Activated naive CD8-positive, alpha-beta T cell treated with anti-CD3 and anti-CD28 coated beads, Interleukin-2, amount 50 U/mL, for 24 hours (primary cell): ENCODE measurements at places on chromosomes 2 and 18.

- no peak for DNase-seq
Observed at GRCh38 chr2:73239776-73240175, 5.7 kb downstream of the CCT7 start.

GRCh38 chr18:66728951-66729350 lies 125.1 kb upstream of the CDH19 start:
- no peak for DNase-seq

DNA sequence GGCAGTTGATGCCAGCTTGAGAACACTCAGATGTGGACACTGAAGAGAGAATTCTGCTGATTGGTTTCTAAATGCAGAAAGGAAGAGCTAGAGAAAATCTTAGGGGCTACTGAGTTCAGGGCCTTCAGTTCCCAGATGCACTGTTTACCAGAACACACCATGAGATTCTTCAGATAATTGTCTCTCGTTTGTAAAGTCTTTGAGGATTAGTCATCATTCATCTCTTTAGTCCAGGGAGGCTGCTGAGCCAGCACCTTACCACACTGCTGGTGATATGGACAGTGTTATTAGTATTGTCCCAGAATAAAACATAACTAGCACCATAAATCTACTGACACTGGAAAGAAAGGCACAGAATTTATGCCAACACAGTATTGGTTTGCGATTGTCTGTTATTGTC lies 690.8 kb upstream of the CELF4 start:
- no peak for DNase-seq

DNA sequence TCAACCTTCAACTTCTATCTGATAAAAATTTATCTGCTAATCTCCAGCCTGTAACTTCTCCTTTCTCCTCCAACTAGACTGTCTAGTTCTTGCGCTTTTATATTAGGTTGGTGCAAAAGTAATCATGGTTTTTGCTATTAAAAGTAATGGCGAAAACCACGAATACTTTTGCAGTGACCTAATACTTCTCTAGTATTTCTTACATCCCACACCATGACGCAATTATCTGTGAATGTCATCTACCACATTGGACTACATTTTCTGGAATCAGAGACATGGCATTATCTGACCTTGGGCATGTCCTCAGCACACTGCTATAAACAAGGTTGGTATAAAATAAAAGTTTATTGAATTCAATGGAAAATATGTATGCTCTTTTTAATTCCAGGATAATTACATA lies 370.2 kb upstream of the LYPD1 start:
- no peak for DNase-seq
